Activated CD4-positive, alpha-beta T cell treated with anti-CD3 and anti-CD28 coated beads for 36 hours (primary cell): ENCODE measurements at places on chromosomes 4 and X. TPM values are rescaled to one million over a fixed set of nuclear protein-coding genes. Genes with fewer than 3 reads are reported as not detected.

Gene FRMD7
- not detected for total RNA-seq

Gene AMTN
- not detected for total RNA-seq

Gene SERTM2
- total RNA-seq: not detected

- H3K27ac ChIP-seq: no peak overlapping the region
- H3K4me1 ChIP-seq: no peaks in the 10 kb centered on the region
- H3K4me3 ChIP-seq: no peak overlapping the region
- H3K36me3 ChIP-seq: no peaks in the 10 kb centered on the region
- H3K27me3 ChIP-seq: peaks cover 2% of the 10 kb centered on the region
These were observed 19.6 kb upstream of the TCEAL4 start for GRCh38 chrX:103565752-103566151.

DNA sequence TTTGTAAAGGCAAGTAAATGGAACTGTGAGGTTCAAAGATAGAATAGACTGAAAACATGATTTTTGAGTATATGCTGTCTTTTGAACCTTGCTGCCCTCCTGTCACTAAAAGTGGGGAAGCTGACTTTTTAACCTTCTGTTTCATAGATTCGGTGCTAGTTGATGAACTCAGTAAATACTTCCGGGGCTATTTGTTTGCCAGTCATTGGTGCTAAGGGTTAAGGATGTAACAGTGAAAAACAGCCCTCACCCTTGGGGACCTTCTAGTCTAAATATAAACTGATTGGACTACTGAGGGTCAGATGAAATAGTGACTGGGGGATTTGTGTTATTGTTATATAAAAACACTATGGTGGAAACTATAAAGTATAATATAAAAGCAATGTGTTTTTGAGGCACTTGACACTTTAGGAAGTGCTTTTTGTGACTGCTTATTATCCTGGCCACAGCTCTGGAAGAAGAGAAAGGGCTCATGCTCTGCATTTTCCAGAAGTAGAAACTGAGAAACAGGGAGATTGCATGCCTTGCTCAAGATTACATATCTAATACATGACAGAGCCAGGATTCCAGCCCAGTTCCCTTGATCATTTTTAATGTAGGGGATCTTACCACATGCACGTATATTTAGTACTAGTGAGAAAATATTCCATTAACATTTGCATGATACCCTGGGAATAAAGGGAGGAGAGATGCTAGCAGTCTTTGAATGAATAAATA lies 3.9 kb downstream of the BST1 start:
- peaks cover 4% of the 10 kb centered on the region for H3K4me1 ChIP-seq
- no peak overlapping the region for H3K27ac ChIP-seq
- peaks cover 2% of the 10 kb centered on the region for H3K27me3 ChIP-seq
- H3K36me3 ChIP-seq: no peaks in the 10 kb centered on the region

- H3K27ac ChIP-seq: no peak overlapping the region
- no peaks in the 10 kb centered on the region for H3K36me3 ChIP-seq
- H3K4me3 ChIP-seq: no peak overlapping the region
- no peak for DNase-seq
These were observed 131.1 kb downstream of the HS3ST1 start for GRCh38 chr4:11297627-11298026.

GRCh38 chrX:30468471-30468870 lies 109.1 kb downstream of the TASL start:
- DNase-seq: no peak
- no peak overlapping the region for H3K4me3 ChIP-seq
- no peak overlapping the region for H3K27ac ChIP-seq
- no peaks in the 10 kb centered on the region for H3K27me3 ChIP-seq
- H3K4me1 ChIP-seq: no peaks in the 10 kb centered on the region
